ENCODE measurements at places on chromosomes 12 and 14.

DNA sequence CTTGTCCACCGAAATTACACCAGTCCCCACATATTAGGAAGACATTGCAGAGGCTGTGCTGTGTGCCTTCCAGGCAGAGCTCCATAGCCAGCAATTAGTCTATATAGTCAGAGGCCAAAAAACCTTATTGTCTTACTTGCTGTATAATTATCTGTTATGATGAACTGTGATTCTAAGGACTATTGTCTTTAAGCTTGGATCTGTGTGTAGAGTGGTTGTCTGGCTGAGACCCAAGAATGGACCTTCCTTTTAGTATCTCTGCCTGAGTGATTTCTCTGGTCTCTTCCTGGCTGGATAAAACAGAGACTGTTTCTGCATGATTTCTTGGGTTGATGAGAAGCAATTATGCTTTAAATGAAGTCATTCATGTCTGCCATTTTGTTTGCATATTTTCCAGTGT, 465.3 kb downstream of the PRKD1 start:
- DNase-seq, result no peak

DNA sequence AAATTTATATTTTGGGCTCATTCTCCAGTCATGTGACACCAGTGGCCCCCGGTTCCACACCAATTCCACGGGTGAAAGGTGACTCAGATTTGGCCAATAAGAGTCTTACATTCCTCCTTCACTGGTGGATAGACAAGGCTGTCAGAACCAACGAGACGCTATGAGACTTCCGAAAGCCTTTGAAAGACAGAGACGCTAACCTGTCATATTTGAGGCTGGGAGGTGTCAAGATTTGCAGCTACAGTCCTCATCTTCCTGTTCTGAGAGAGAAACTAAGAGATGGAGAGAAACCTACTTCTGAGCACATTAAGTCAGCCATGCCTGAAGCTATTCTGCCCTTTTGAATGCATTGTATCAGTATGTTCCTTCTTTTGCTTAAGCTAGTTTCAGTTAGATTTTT, 171.2 kb downstream of the FLRT2 start:
- DNase-seq, result no peak

DNA sequence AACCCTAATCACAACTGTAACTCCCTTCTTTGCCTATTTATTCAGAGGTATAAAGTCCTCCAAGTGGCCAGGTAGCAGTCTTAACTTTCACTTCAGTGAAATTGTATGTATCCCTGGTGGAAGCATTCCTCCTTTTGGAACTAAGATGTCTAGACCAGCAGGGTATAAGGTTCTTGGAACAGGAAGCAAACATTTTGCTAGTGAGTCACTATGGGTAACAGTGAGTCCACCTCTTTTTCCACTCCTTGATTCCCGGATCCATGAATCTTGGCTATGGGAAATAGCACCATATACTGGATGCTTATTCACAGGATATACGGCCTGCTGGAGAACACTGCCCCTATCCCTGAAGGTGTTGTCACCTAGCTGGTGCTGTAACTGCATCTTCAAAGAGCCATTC, 80.2 kb downstream of the KCNA5 start:
- DNase-seq, result no peak

DNA sequence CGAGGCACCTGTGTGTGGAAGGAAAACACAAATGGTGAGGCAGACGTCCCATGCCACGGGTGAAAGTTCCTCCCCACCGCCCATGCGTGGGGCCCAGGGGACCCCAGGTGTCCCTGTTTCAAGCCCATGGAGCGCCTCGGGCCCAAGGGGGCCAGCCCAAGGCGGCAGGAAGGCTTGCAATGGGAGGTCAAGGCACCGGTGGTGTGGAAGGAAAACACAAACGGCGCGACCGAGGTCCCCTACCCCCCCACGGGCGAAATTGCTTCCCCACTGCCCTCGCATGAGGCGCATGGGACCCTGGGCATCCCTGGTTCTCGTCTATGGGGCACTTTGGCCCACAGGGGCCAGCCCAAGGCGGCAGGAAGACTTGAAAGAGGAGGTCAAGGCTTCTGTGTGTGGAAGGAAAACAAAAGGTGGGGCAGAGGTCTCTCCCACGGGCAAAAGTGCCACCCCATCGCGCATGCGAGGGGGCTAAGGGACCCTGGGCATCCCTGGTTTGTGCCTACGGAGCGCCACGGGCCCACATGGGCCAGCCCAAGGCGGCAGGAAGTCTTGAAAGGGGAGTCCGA, 379.4 kb downstream of the ALG10 start:
- DNase-seq, result no peak

- peak; percentile 88 for DNase-seq
Observed at GRCh38 chr12:22101749-22102243, 55.8 kb downstream of the CMAS start.
